ENCODE measurements at places on chromosomes 1 and 21. TPM values are rescaled to one million over a fixed set of nuclear protein-coding genes. Genes with fewer than 3 reads are reported as not detected.

DNA sequence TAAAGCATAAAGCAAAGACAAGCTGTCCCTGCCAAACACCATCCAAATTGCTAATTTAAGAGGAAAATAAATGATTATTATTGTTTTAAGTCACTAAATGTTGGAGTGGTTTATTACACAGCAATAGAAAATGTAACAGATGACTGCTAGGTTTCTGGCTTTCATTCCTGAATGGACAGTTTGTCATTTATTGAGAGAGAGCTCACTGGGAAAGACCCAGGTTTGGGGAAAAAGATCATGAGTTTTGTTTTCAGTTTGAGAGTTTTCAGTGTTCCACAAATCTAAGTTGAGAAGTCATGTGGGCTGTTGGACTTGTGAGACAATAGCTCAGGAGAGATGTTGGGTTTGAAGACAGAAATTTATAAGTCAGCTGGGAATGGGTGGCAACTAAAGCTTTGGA is 5.4 kb downstream of the GPA33 start:
- no peak for DNase-seq

- DNase-seq, result peak; percentile 77
Observed at GRCh38 chr1:30008998-30009657, 714.3 kb downstream of the MATN1 start.

- no peak for DNase-seq
Observed at GRCh38 chr1:218408942-218409341, 63.8 kb downstream of the TGFB2 start.

GRCh38 chr1:54806931-54807611 is 5.9 kb upstream of the TTC22 start:
- DNase-seq, result peak; percentile 33

- DNase-seq, result no peak
Observed at GRCh38 chr1:202664083-202664482, 46.2 kb downstream of the SYT2 start.

DNA sequence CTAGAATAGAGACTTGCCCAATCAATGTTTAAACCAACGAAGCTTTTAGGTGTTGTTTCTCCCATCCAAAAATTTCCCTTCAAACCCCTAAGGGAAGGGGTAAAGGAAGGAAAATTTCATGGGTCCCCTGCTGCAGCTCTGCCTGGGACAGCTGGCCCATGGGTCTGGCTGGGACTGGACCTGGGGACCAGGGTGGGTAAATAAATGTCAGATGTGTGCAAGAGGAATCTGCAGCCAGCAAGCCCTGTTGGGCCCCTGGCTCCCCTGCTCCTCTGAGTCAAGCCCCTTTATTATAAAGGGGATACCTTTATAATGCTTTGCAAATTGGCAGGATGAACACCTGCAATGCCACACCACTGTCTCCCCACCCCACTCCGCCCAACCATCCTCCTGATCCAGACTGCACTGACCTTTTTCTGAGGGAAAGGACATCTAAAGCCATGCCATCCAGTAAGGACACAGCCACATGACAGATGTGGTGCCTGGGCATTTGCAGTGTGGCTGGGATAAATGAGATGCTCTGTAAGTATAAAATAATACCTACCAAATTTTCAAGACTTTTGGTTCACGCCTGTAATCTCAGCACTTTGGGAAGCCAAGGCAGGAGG is 1.9 kb upstream of the TMEM125 start:
- DNase-seq, result no peak

DNA sequence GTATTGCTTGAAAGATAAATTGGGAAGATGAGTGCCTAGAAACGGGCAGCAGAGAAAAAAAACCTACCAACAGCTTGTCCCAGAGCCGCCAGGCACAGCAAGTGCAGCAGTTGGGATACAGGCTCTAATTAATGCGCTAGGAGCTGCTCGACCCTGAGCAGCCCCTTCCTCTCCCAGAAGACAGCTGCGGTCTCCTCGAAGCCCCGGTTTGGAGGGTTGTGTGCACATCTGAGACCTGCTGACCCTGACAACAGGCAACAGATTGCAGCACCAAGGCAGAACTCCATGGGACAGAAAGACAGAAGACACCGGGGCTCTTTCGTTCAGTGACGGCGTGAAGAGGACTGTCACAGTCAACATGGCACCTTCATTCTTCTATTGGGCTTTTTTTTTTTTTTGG is 101.4 kb downstream of the TSEN15 start:
- DNase-seq, result no peak

DNA sequence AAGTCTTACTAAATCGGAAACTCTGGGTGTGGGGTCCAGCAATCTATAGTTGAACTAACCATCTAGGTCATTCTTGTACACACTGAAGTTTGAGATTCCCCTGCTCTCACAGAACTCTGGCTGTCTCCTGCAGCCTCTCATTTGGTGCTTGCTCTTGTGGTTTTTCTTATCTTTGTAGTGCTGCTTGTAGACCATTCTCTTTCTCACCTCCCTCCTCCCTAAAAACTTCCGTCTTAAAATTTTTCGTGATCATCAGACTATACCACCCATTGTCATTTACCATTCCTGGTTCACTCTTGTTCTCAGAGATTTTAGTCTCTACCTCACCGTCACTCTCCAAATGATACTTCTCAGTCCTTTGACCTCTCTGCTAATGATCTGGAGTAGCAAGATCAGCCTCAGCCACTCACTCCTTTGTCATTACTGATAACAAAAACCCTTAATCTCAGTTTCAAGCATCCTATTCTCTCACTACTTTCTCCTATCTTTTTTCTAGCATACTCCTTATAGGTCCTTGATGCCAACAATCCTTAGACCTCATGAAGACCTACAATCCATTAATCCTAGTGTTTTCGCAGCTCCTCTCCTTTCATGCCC is 13.0 kb upstream of the EPHX4 start:
- no peak for DNase-seq

DNA sequence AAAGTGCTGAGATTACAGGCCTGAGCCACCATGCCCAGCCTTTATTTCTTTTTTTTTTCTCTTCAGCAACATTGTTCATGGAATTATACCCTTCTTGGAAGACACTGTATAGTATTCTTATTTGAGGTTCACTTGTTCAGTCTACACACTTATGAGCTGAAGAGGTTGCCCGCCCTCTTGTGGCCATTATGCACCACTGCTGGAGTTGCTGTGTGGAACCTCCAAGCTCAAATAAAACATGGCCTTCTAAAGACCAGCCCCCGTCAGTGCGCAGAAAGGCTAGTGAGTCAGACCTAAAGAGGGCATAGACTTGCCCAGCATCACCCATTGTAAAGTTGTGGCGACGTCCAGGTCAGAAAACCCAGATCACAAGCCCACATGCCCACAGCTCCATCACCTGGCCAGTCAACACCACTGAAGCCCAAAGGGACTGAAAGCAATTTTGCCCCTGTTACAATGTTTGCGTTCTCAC is 20.4 kb downstream of the LURAP1 start:
- peak; percentile 91 for DNase-seq

DNA sequence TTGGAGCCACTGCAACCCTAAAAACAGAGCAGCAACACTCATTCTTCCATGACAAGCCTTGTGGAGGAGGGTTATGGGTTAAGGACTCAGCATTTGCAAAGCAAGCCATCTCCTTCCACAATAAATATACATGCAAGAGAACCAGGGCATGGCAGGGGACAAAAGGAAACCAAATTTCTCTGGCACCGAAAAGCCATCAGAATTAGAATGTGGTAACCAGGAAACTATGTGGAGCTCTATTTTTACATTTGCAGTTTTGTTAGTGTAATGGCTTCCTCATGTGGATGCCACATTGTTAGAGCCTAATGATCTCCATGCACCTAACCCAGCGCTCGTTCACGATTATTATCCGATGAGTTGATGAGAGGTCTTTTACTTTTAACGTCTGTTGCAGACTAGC is 91.7 kb downstream of the NAV1 start:
- no peak for DNase-seq

The FCRL5 gene
- not detected for total RNA-seq

DNA sequence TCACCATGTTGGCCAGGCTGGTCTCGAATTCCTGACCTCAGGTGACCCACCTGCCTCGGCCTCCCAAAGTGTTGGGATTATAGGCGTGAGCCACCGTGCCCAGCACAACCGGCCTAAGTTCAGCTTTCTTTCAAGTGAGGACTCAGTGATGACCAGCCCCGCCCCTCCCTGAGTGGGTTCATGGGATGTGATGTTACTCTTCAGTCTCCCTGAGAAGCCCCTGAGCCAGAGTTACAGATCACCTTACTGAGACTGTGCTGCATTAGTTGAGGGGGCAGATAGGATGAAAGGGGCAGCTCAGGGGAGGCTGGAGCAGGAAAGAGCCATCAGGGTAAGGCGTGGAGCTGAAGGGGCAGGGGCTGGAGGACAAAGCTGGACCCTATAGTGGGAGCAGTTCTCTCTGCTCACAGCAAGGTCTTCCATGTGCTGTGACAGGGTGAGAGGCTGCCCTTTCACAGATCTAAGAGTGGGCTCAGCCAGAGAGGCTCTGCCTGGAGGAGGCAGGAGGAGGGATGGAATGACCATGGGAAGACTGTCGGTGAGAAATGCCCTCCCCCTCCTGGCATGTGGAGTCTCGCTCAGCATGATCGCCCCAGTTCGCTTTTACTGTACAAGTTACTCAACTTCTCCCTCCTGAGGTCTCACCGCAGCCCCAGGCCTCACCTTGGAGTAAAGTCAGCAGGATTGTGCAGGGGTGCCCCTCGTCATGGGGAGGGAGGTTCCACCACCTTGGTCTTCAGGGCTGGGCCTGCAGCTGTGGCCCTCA is 13.4 kb downstream of the SH2D2A start:
- DNase-seq, result no peak

The SYNC gene
- 68.7 TPM for total RNA-seq

The FAM72C gene
- 1.6 TPM for total RNA-seq

DNA sequence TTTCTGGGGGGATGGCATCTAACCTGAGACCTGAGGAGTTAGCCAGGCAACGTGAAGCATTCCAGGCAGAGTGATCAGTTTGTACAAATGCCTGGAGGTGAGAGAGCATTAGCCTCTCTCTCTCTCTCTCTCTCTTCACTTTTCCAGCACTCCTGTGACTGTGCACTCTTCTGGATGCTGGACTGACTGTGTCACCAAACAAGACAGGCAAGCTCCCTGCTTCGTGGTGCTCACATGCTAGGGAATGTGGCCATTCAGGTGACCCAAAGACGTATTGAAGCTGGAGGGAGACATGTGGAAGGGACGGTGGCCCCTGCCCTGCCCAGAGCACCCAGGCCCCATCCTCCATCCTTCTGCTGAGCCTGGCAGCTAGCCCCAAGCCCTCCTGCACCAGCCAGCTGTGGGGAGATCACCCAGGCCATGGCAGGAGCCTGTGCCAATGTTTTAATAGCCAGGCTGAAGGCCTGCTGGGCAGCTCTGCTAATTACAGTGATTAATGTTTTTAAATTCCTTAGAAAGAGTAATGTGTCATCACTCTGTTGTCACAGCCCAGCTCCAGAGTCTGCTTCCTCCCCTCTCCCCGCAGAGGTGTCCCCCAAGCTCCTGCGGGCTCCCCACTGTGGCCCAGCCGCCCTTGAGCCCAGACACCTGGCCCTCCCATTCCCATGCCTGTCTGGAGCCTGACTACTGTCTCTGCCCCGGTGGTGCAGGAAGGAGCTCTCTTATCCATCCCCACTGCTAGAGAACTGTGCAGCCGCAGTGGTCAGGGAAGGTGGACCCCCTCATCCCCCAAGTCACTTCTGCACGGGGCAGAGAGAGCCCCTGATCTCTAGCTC is 48.9 kb downstream of the UBIAD1 start:
- DNase-seq, result no peak

DNA sequence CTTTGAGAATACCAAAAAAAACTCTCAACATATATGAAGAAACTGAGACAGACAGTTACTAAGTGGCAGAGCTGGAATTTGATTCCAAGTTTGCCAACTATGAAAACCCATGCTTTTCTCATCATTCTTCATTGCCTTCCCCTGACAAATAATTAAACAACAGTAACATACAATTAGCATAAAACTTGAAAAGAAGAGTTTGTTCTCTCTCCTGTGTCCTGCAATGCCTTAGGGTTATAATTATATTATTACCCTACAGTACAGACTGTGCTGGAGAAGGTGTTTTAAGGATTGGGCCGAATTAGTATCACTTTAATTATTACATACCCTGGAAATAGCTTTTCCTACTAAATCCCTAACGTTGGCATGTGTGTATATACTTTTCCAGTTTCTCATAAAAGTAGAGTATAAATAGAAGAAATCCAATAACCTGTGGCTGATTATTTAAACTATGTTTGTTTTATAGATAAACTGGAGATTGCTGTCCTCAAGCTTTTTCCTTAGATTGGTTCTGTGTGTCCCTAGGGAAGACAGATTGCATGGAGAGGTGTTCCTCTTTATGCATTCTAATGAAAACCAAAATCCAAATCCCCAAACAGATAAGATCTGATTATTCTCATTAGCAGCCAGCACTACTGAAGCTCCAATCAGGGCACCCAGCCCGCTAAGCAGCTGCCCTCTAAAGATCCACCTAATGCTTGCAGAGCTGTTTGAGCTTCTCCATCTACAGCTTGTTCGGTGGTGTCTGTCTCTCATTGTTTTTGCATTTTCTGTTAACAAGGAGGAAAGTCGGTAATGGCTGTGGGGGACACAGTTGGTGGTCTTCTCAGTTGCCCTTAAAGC is 156.3 kb downstream of the TM2D1 start:
- DNase-seq, result no peak

- DNase-seq, result peak; percentile 39
Observed at GRCh38 chr1:50704126-50704525, 255.9 kb downstream of the FAF1 start.

- no peak for DNase-seq
Observed at GRCh38 chr21:16834791-16835190, 678.1 kb upstream of the CXADR start.

DNA sequence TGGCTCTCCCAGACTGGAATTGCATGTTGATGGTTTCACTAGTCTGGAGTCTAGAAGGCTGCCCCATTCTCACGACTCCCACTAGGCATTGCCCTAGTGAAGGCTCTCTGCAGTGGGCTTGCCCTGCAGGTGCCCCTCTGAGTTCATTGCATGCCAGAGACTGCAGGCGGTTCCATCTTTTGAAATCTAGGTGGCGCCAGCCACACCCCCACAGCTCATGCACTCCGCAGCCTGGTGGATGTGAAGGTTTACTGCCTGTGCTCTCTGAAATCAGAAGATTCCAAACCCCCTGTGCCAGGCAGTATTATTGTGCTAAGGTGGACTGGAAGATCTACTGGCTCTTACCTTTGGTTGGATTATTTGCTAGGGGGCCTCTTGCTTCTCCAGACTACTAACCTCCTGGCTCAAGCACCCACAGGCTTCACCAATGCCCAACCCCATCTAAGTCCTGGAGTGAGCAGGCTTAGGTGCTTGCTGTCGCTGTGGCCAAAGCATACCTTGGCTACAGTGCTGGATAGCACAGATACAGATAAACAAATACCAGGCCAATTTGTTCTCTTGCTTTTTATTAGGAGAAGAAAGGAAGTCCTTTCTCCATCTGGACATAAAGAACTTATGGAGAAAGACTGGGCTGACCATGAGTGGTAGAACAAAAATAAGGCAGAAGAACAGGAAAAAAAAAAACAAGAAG is 83.5 kb upstream of the SIM2 start:
- DNase-seq, result no peak

The FNDC5 gene
- 0.70 TPM for total RNA-seq

GRCh38 chr1:201344206-201345080 is 33.0 kb downstream of the TNNT2 start:
- DNase-seq, result no peak

The KIF14 gene
- total RNA-seq, result 5.6 TPM
